ENCODE measurements at places on chromosomes 16 and 17.

- H3K27me3 ChIP-seq: peaks cover 3% of the 10 kb centered on the region
- H3K4me1 ChIP-seq: no peaks in the 10 kb centered on the region
- DNase-seq: no peak
- H3K27ac ChIP-seq: no peak overlapping the region
Observed at GRCh38 chr16:22661161-22661647, 150.5 kb downstream of the NPIPB5 start.

- H3K27ac ChIP-seq: no peak overlapping the region
- peaks cover 4% of the 10 kb centered on the region for H3K4me1 ChIP-seq
- DNase-seq: no peak
- H3K4me3 ChIP-seq: peak overlapping the region; percentile 72
- H3K36me3 ChIP-seq: no peaks in the 10 kb centered on the region
- H3K27me3 ChIP-seq: peaks cover 77% of the 10 kb centered on the region
Observed at GRCh38 chr17:47733674-47734410, 806 bp downstream of the TBX21 start.

GRCh38 chr16:10862438-10862837, 14.6 kb upstream of the CIITA start:
- no peak overlapping the region for H3K27ac ChIP-seq
- H3K4me3 ChIP-seq: no peak overlapping the region
- DNase-seq: no peak
- H3K27me3 ChIP-seq: peaks cover 63% of the 10 kb centered on the region
- H3K4me1 ChIP-seq: no peaks in the 10 kb centered on the region

DNA sequence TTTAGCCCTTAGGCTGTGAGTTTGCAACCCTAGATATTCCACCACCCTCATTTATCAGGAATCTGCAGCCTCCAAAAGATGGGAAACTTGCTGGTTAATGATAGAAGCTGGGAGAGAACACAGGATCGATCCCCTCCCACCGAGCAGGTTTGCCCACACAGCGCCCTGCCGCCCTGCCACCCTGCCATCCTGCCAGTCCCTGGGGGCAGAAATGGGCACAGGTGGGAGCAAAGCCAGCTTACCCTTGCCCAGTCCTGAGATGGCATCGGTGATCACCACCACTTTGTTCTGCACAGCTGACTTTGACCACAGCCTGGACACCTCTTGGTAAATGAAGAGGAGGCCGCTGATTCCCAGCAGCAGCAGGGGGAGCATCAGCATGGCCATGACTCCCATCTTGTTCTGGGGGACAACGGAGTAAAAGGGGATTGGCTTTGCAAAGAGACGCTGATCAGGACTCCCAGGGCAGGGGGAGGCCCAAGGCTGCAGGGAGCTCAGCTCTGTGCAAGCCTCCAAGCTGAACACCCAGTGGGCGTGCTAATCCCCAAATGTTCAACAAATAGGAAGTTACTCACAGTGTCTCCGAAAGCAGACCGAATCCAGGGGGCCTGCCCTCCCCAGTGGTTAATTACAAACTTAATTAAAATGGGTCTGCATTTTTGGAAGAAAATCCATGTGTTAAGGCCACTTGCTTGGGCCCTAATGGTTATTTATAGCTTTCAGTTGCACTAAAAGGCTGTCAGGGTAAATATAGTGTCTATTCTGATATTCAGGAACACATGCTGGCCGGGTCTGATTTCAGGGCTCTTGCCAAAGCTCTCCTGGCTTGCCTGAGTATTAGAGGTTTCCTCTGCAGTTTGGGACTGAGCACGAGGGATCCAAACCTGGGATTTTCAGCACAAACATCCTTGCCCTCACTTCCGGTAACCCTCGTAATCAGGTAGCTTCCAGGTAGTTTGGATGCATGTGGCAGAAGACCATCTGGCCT, at the start of gene DHRS7C:
Gene DHRS7C, minus strand, starts transcription at position 704 of the 988 bp plus-strand sequence. Its CDS starts 308 bp downstream, at position 396.
- no peak for DNase-seq
- H3K27me3 ChIP-seq: peaks cover 4% of the 10 kb centered on the region
- H3K4me1 ChIP-seq: no peaks in the 10 kb centered on the region
- no peak within 1 kb of the TSS for H3K27ac ChIP-seq
- no peaks in the 10 kb centered on the region for H3K36me3 ChIP-seq
- no peak within 1 kb of the TSS for H3K4me3 ChIP-seq

DNA sequence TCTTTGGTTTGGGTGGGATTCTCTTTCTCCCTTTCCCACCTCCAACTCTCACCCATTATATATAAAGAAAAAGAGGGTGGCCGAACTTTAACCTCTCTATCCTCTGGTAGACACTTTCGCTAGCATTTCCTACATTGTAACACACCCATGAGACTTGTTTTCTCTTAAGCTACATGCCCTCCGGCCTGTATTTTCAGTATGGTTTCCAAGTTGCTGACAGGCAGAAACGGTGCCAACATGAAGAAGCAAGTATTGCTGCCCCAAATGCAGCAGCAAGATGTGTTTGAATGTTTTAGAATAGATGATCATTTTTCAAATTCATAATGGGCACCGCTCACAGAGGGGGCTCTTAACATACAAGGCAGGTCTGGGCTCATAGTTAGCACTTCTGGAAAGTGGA, 18.7 kb upstream of the CYB5B start:
- no peaks in the 10 kb centered on the region for H3K27me3 ChIP-seq
- H3K4me1 ChIP-seq: peaks cover 19% of the 10 kb centered on the region
- no peak for DNase-seq

- no peaks in the 10 kb centered on the region for H3K27me3 ChIP-seq
- no peak for DNase-seq
- peaks cover 10% of the 10 kb centered on the region for H3K4me1 ChIP-seq
- H3K27ac ChIP-seq: no peak overlapping the region
- H3K4me3 ChIP-seq: no peak overlapping the region
Observed at GRCh38 chr17:68611353-68612208, 10.4 kb upstream of the FAM20A start.

DNA sequence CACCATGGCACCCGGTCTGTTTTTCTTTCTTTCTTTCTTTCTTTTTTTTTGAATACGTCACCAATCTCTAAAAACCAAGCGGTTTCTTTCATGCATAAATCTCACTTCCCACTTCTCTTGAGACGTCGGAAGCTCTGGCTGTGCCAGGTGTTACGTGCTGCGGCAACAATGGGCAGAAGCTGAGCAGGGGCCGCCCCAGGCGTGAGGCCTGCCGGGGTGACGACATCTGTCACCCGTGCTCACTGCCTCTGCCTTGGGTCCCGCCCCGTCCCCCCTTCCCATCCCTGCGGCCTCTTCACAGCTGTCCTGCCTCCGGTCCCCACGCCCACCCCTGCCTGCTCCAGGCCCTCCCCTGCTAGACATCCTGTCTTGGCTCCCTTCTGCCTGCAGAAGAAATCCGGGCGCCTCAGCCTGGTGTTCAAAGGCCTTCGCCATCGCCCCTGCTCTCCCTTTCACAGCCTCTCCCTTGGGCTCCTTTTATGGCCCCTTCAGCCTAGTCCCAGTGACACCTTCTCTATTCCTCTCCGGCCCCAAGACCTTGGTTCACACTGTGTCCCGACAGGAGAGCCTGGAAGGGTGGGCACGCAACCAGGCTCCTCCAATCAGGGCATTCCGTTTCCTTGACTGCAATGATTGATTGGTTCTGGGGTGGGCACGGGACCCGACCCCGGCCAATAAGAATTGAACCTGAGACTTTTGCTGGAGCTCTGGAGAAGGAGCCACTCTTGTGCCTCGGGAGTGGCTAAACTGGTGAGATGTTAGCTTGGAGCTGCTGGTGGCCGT, 4.8 kb downstream of the P2RX1 start:
- no peaks in the 10 kb centered on the region for H3K27me3 ChIP-seq
- no peak overlapping the region for H3K4me3 ChIP-seq
- peaks cover 8% of the 10 kb centered on the region for H3K4me1 ChIP-seq
- DNase-seq: no peak
- H3K36me3 ChIP-seq: no peaks in the 10 kb centered on the region

DNA sequence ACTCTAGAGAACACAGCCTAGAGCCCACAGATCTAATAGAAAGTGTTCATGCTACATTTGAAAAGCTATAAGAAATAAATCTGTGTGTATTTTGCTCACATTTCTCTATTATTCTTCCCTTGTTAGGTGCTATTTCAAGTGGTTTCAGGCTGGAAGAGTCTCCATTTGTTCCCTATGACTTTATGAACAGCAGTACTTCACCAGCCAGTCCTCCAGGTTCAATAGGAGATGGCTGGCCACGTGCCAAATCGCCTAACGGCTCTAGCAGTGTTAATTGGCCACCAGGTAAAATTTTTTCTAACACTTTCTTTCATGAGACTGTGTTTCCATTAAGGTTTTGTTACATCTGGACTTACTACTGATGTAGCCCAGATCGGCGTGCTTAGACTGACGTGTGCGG, 30.7 kb upstream of the SLC5A11 start:
- DNase-seq: no peak
- H3K4me3 ChIP-seq: no peak overlapping the region
- H3K4me1 ChIP-seq: no peaks in the 10 kb centered on the region
- peak overlapping the region; percentile 14 for H3K27ac ChIP-seq
- peaks cover 21% of the 10 kb centered on the region for H3K36me3 ChIP-seq

- DNase-seq: no peak
- H3K27ac ChIP-seq: no peak overlapping the region
- H3K27me3 ChIP-seq: no peaks in the 10 kb centered on the region
Observed at GRCh38 chr16:21959050-21959449, 5.9 kb downstream of the UQCRC2 start.

DNA sequence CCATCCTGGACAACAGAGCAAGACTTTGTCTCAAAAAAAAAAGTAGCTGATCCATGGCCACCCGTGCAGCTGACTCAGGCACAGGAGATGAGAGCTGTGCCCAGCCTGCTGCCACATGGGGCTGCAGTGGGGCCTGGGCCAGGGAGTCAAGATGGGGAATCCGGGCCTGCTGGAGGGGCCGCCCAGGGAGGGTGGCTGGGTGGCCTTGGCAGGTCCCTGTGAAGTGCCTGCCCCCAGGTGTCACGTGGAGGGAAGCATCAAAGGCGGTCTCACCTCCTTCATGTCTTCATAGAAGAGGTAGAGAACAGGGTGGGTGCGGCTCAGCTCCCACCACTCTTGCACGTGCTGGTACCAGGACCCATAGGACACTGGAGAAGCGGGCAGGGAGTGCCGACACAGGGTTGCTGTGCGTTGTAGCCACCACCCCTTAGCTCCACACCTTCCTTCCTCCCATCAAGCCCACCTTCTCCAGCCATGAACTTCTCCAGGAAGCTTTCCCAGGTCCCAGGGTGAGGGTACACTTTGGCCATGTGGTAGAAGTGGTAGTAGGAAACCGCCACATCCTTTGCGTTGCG, 3.8 kb downstream of the SULT1A2 start:
- peaks cover 3% of the 10 kb centered on the region for H3K36me3 ChIP-seq
- no peak overlapping the region for H3K4me3 ChIP-seq
- no peaks in the 10 kb centered on the region for H3K27me3 ChIP-seq
- H3K27ac ChIP-seq: no peak overlapping the region
- H3K4me1 ChIP-seq: peaks cover 15% of the 10 kb centered on the region

- no peaks in the 10 kb centered on the region for H3K4me1 ChIP-seq
- DNase-seq: no peak
- H3K36me3 ChIP-seq: no peaks in the 10 kb centered on the region
- H3K27ac ChIP-seq: no peak overlapping the region
Observed at GRCh38 chr16:22239131-22239805, 33.2 kb downstream of the EEF2K start.

GRCh38 chr17:48994549-48995303, 2.5 kb upstream of the IGF2BP1 start:
- peaks cover 26% of the 10 kb centered on the region for H3K27me3 ChIP-seq
- peaks cover 11% of the 10 kb centered on the region for H3K36me3 ChIP-seq
- H3K4me1 ChIP-seq: peaks cover 64% of the 10 kb centered on the region
- peak overlapping the region; percentile 99 for H3K27ac ChIP-seq

GRCh38 chr16:15950161-15950854, 892 bp downstream of the ABCC1 start:
- H3K4me1 ChIP-seq: peaks cover 27% of the 10 kb centered on the region
- peak overlapping the region; percentile 94 for H3K27ac ChIP-seq
- H3K4me3 ChIP-seq: peak overlapping the region; percentile 99
- H3K36me3 ChIP-seq: no peaks in the 10 kb centered on the region

DNA sequence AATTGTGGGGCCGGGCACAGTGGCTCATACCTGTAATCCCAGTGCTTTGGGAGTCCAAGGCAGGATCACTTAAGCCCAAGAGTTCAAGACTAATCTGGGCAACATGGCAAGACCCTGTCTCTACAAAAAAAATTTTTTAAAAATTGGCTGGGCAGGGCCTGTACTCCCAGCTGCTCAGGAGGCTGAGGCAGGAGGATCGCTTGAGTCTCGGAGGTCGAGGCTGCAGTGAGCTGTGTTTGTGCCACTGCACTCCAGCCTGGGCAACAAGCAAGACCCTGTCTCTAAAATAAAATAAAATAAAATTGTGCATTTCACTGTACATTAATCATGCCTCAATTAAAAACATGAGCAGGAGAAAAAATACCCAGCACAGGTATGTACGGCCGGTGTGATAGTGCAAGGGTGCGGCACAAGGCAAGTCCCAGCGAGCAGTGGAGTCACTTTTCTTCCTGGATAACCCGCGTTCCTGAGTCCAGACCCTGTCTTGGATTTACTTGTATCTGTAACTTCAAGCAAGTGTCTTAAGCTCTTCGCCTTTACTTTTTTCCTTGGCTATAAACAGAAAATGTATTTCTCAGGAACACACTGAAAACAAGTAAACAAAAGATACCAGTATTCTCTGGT, 11.4 kb downstream of the ZDHHC7 start:
- DNase-seq: no peak
- no peak overlapping the region for H3K4me3 ChIP-seq
- H3K27me3 ChIP-seq: no peaks in the 10 kb centered on the region
- no peak overlapping the region for H3K27ac ChIP-seq
- H3K36me3 ChIP-seq: no peaks in the 10 kb centered on the region

DNA sequence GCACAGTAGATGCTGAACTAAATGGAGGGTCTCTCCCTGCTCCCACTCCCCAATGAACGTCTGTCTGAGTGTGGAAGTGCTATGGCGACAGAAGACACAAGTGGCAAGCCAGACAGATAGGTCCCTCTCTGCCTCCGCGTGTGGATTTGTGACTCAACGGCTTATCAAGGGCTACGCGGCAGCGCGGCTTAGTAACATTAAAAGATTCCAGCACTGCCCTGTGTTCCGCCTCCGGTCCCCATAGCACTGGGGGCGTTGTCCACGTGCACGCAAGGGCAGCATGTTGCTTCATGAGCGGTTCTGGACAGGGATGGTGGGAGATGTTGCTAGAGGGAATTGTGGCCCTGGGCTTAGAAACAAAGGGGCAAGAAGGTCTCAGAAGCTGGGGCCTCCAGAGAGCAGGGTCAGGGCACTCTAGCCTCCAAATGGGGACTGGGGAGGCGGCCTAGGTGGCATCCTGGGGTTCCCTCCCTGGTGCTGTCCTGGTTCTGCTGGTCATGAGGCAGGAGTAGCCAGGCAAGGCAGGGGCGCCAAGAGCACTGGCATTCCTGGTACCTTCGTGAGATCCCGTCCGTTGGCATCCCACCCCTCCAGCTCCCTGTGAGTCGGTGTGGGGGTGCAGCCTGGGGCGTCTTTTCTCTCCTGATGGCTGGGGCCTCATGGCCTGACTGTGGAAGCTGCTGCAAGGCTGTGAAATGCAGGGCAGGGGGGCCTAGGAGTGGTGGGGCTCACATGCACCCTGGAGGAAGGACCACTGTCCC, 9.1 kb downstream of the CRHR1 start:
- no peaks in the 10 kb centered on the region for H3K36me3 ChIP-seq
- H3K4me3 ChIP-seq: no peak overlapping the region
- peaks cover 4% of the 10 kb centered on the region for H3K4me1 ChIP-seq
- peaks cover 42% of the 10 kb centered on the region for H3K27me3 ChIP-seq
- no peak for DNase-seq
- no peak overlapping the region for H3K27ac ChIP-seq
